ENCODE measurements at places on chromosomes 13 and 19. TPM values are rescaled to one million over a fixed set of nuclear protein-coding genes. Genes with fewer than 3 reads are reported as not detected.

- no peak for DNase-seq
Measured at GRCh38 chr13:101434486-101434885, 18.0 kb upstream of the ITGBL1 start.

GRCh38 chr19:50651174-50651573 is 1.9 kb downstream of the C19orf81 start:
- no peak for DNase-seq

GRCh38 chr19:39533003-39533512 is 406 bp upstream of the EID2B start:
- DNase-seq: no peak

DNA sequence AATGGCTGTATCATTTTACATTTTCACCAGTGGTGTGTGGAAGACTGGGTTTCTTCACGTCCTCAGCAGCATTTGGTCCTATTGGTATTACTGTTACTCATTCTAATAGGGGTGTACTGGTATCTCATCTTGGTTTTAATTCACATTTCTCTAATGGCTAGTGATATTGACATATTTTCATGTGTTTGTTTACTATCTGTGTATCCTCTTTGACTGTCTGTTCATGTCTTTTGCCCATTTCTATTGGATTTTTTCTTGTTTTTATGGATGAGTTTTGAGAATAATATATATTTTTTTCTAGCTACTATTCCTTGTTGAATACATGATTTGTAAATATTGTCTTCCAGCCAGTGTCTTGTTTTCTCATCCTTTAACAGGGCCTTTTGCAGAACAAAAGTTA is 13.8 kb downstream of the IFNL2 start:
- DNase-seq: no peak

GRCh38 chr19:36136964-36137686 is 2.7 kb upstream of the CAPNS1 start:
- DNase-seq: no peak

GRCh38 chr19:30393729-30394480 is 21.7 kb downstream of the ZNF536 start:
- no peak for DNase-seq

The LSR gene
- total RNA-seq: 37.8 TPM

The ZNF253 gene
- total RNA-seq: 10.1 TPM

The ZNF836 gene
- total RNA-seq: 31.5 TPM

All from uterus (tissue), 4 donors.